ENCODE measurements at places on chromosomes 12 and 14.

GRCh38 chr12:106673141-106673540, 90.3 kb downstream of the RFX4 start:
- no peak for DNase-seq

DNA sequence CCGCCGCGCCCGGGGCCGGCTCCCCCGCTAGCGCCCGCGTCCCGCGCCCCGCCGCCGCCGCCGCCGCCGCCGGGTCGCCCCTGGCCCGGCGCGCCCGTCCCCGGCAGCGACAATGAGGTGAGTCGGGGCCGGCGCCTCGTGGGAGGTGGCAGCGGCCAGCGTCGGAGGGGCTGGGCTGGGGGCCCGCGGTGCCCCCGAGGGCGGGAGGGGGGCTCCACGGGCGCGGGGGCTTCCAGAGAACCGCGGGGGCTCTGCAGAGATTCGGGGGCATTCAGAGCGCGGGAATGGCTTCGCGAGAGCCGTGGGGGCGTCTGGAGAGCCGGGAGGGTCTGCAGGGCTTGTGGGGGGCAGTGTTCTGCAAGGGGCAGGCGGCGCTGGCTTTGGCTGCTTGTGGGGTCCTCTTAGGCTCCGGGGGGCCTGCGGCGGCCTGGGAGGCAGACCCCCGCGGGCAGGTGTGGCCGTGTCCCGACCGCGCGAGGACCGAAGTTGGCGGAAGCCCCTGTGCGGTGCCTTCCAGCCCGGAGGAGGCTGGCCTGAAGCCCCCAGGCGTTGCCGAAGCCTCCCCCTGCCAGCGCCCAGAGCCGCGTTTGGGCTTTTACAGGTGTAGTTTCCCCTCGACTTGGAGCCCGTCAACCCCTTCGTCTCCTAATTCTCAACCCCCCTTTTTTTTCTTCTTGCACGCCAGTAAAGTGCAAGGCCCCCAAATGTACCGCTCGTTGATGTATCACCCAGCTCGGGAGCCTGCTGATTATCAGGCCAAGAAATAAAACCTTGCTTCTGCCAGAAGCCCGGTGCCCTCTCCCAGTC, 93.1 kb upstream of the EVL start:
- no peak for DNase-seq

DNA sequence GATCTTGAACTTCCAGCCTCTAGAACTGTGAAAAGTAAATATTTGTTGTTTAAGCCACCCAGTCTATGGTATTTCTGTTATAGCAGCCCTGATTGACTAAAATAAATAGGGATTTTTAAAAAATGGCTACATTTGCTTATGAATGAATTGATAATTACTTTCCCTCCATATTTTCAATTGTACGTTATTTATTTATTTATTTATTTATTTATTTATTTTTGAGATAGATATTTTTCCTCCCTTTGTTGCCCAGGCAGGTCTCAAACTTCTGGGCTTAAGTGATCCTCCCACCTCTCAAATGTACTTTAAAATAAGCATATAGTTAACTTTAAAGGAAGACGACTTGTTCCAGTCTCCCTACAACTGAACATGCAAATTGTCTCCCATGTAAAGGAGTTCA, 76.0 kb upstream of the HMGA2 start:
- DNase-seq = no peak

- DNase-seq = no peak
These were observed 24.7 kb upstream of the RNASE1 start for GRCh38 chr14:20827326-20827725.

GRCh38 chr12:78229591-78230101, 399.0 kb downstream of the NAV3 start:
- DNase-seq = no peak

- no peak for DNase-seq
These were observed 172.3 kb upstream of the TMPO start for GRCh38 chr12:98343002-98343567.

GRCh38 chr12:102616692-102617091, 136.3 kb upstream of the IGF1 start:
- no peak for DNase-seq

- no peak for DNase-seq
These were observed 245.2 kb downstream of the AACS start for GRCh38 chr12:125310461-125310860.

DNA sequence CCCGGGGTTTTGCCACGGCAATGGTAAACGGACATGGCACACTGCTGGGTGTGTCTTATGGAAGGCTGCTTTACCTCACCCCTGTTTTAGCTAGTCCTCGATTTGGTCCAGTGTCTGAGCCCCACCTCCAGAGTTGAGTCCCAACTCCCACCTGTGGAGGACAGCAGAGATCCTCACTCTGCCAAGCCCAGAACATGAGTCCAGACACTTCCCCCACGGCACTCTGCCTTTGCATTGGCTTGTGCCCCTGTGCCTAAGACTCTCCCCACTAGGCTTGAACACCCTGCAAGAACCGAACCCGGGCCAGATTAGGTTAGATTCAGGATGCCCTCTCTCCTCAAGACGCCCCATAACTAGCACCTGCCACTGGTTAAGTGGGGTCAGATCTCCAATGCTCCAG, 59.8 kb upstream of the C14orf180 start:
- DNase-seq = peak; percentile 29

GRCh38 chr12:70627677-70628076, 9.6 kb downstream of the PTPRB start:
- no peak for DNase-seq

DNA sequence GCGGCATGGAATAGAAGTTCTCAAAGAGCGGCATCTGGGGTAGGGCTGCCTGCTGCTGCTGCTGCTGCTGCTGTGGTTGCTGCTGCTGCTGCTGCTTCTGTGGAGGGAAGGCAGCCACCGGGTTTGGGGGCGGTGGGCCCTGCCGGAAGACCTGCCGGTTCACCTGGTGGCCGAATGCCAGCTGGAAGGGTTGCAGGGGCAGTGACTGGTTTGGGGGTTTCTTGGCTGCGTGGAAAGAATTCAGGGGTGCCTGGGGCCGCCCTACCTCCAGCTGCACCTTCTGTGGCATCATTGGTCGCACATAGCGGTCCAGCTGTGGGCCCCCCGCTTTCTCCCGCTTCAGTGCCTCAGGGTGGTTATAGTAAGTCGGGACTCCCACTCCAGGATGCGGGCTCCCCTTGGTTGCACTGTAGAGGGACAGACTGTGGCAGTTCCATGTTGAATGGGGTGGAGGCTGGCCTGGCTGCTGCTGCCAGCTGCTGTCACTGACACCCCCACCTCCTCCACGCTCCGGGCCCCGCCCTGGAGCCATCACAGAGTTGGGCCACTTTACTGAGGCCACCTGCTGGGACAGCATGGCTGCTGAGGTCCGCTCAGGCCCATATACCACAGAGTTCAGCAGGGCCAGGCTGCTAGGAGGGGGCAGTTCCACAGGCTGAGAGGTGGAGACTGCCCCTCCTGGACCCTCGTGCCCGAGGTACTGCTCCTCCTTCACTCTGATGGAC, 25.2 kb upstream of the PNMA1 start:
- no peak for DNase-seq

- no peak for DNase-seq
These were observed 16.0 kb upstream of the SERPINA4 start for GRCh38 chr14:94545131-94545841.

DNA sequence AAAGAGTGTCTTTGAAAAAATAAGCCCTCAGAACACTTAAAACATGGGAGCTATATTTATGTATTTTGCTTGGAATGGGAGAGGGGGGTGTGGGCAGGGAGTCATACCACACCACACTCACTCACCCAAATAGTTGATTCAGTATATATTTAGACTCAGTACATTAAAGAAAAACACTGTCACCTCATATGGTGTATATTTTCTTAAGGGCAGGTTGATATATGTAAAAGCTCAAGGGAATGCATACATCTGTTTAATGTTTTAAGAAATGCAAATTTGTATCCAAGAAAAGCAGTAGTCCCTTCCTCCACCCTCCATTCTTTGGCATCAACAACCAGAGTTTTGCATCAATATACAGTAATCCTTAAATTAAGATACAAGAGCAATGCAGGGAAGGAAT, 1.4 kb downstream of the NFYB start:
- no peak for DNase-seq

DNA sequence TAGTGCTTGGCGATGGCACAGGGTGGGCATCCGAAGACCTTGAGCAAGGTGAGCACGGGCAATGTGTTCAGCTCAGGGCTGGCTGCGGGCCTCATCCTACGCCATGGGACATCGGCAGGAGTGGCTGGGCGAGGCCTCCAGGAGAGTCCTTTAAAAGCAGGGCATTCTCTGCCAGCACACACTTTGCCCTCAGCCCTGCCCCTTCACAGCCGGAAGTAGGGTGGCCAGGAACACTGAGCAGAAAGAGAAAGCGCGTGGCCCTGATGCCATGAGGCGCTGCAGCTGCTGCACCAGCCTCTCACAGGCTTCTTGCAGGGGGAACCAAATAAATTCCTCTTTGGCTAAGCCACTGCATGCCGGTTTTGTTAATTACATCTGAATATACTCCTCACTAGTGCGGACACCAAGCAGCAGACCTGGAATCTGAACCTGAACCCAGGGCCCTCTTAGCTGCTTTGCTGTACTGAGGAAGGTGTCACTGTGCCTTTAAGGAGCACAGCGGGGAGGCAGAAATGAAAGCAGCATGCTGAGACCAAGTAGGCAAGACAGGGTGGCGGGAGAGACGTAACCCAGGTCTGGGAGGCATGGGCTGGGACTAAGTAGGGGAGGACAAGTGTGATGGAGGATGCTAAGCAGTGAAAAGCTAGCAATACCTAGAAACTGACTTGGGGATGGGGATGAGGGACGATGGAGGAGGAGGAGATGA, 155.2 kb downstream of the TTC7B start:
- DNase-seq = no peak

GRCh38 chr12:49195736-49196135, 6.9 kb upstream of the TUBA1A start:
- DNase-seq = no peak

DNA sequence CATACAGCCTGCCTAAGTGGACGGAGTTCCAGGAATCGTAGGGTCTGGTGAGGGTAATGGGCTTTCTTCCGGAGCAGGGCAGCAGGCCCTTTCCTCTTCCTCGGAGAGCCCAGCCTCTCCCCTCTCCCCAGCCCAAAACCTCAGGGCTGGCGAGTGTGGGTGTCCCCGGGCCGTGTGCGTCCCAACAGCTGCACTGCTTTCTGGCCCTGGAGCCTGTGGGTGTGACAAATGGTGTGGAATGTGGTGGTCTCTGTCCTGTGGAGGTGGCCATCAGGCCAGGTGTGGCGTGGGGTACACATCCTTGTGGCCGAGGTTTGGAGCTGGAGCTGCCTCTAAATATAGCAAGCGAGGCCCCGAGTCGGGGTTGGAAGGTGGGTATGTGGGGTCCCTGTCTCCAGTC, 8.5 kb downstream of the ORAI1 start:
- DNase-seq = no peak

GRCh38 chr12:87661786-87662377, 367.3 kb downstream of the C12orf50 start:
- no peak for DNase-seq

DNA sequence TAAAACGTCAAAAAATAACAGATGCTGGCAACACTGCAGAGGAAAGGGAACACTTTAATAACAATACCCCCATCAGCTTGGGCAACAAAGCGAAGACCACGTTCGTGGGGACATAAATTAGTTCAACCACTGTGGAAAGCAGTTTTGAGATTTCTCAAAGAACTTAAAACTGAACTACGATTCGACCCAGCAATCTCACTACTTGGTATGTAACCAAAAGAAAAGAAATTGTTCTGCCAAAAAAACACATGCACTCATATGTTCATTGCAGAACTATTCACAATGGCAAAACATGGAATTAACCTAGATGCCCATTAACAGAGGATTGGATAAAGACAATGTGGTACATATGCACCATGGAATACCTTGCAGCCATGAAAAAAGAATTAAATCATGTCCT, 81.2 kb upstream of the RAP1B start:
- DNase-seq = no peak

- DNase-seq = peak; percentile 51
These were observed 366.7 kb downstream of the BTG1 start for GRCh38 chr12:91778938-91779400.

- no peak for DNase-seq
These were observed 55.4 kb upstream of the RFX4 start for GRCh38 chr12:106527356-106527755.
